ENCODE measurements at places on chromosomes 11 and 22. TPM values are rescaled to one million over a fixed set of nuclear protein-coding genes. Genes with fewer than 3 reads are reported as not detected.
A peak's percentile ranks its signal among the peaks of the same experiment; 100 is the strongest.

DNA sequence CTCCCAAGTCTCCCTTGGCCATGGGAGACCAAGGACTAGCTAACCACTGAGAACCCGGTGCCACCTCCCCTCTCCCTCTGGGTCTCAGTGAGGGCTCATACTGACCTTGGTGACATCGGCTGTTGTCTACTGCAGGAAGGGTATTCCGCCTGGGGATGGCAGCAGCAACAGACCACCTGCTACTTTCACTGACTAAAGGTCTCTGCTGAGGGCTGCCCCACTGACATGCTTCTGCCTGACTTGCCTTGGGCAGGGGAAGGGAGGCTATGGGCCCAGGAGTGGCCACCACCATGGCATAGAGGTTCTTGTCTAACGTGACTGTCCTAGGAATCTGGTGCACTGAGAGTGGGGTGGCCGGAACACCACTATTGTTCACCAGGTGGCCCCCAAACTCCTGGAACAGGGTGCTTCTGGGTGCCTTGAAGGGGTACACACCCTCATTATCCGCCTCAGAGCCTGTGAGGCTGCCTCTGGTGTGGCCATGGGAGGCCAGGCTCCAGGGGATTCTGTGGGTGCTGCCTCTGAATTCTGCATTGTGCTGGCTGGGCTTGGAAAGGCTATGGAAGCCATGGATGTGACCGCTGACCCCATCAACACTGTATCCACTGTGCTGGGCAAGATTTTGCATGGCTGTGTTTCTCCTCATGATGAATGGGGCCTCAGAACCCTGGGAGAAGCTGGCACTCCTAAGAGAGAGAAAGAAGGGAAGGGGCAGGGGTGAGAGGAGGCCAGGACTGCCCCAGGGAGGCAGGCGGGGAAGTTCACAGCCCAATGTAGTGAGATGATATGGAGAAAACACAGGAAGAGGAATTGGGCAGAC, 38.3 kb downstream of the GAB4 start:
- no peak overlapping the region for H3K4me3 ChIP-seq
- H3K27ac ChIP-seq = no peak overlapping the region
- no peaks in the 10 kb centered on the region for H3K36me3 ChIP-seq

DNA sequence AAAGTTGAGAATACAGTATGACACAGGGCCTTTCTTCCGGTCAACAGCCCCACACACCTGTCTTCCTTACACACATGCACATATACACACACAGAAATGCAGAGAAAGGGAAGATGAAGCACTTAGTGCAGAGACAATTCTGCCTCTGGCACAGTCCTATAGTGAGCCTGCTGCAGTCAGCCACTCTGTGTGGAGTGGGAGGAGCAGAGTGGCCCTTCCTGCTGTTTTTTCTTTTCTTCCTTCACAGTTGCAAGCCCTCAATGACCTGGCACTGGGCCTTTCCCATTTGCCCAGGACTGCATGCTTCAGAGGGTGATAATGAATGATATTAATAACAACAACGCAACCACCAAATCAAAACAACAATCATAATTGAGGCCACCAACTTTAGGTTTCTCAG, 527.0 kb upstream of the B3GAT1 start:
- no peak overlapping the region for H3K4me3 ChIP-seq
- H3K4me1 ChIP-seq = no peaks in the 10 kb centered on the region
- no peak overlapping the region for H3K27ac ChIP-seq
- no peaks in the 10 kb centered on the region for H3K36me3 ChIP-seq
- H3K27me3 ChIP-seq = no peaks in the 10 kb centered on the region

GRCh38 chr22:39368461-39368911, 18.7 kb downstream of the SYNGR1 start:
- H3K4me3 ChIP-seq = no peak overlapping the region
- H3K27me3 ChIP-seq = no peaks in the 10 kb centered on the region
- H3K36me3 ChIP-seq = no peaks in the 10 kb centered on the region
- H3K4me1 ChIP-seq = no peaks in the 10 kb centered on the region
- H3K27ac ChIP-seq = no peak overlapping the region
- no peak for DNase-seq

DNA sequence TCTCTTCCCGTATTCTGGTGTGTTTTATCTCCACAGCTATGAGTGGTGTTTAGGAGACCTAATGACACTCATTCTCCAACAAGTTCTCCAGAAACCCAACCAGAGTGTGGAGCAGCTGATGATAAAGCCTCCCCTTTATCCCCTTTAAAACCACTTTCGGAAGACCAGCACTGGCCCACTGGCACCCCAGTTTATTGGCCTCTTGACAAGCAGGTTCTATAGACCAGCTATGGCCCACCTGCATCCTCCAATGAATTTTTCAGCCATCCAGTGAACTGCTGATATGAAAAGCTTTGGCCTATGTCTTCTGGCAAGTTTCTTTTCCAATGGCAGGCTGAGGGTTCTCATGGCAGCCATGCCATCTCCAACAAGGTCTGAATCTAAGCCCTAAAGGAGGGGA, 27.4 kb downstream of the CHST1 start:
- no peaks in the 10 kb centered on the region for H3K36me3 ChIP-seq
- no peaks in the 10 kb centered on the region for H3K27me3 ChIP-seq
- H3K27ac ChIP-seq = no peak overlapping the region
- DNase-seq = no peak
- no peaks in the 10 kb centered on the region for H3K4me1 ChIP-seq
- no peak overlapping the region for H3K4me3 ChIP-seq

The APOBEC3C gene
- total RNA-seq = 3.8 TPM

- no peaks in the 10 kb centered on the region for H3K36me3 ChIP-seq
- H3K4me3 ChIP-seq = no peak overlapping the region
- no peak for DNase-seq
- no peaks in the 10 kb centered on the region for H3K27me3 ChIP-seq
- H3K27ac ChIP-seq = no peak overlapping the region
- no peaks in the 10 kb centered on the region for H3K4me1 ChIP-seq
These were observed 12.5 kb upstream of the CARD18 start for GRCh38 chr11:105152021-105152512.

DNA sequence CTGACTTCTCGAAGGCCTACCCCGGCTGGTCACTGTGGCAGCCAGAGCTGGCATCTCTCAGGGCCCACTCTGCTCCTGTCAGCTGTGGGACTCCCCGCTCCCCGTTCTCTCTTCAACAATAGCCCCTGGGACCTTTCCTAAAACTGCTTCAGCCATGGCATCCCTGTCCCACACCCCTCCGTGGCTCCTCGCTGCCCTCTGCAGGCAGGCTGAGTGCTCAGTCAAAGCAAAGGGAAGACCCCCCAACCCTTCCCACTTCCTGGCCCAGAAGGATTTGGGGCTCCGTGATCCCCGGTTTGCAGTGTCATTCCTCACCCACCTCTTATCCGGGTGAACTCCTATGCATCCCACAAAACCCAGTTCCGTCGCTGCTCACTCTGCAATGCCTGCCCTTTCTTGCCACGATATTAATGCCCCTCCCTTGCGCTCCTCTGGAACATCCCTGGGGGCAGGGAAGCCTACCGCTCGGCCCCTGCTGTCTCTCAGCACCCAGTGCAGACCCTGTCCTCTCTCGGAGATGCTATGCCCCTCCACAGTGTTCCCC, 1.6 kb upstream of the TH start:
- DNase-seq = no peak
- H3K27me3 ChIP-seq = no peaks in the 10 kb centered on the region
- H3K4me3 ChIP-seq = no peak overlapping the region

DNA sequence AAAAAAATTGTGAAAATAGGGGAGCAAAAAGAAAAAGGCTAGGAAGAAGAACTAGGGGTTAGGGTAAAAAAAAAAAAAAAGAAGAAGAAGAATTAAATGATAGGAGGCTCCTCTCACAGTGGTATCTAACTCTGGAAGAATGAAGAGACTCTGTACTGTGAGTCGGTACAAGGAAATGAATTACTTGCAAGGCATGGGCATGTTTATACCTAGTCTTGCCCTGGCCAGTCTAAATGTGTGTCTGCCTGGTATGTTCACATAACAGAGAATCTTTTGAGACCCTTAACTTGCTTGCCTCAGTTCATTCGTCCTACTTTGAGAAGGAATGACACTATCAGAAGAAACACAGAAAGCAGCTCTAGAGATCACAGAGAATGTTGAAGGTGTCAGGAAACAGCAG, 159.6 kb downstream of the SWAP70 start:
- no peak for DNase-seq
- no peak overlapping the region for H3K27ac ChIP-seq
- H3K36me3 ChIP-seq = no peaks in the 10 kb centered on the region
- no peaks in the 10 kb centered on the region for H3K27me3 ChIP-seq
- no peaks in the 10 kb centered on the region for H3K4me1 ChIP-seq

The MFRP gene
- total RNA-seq = not detected

DNA sequence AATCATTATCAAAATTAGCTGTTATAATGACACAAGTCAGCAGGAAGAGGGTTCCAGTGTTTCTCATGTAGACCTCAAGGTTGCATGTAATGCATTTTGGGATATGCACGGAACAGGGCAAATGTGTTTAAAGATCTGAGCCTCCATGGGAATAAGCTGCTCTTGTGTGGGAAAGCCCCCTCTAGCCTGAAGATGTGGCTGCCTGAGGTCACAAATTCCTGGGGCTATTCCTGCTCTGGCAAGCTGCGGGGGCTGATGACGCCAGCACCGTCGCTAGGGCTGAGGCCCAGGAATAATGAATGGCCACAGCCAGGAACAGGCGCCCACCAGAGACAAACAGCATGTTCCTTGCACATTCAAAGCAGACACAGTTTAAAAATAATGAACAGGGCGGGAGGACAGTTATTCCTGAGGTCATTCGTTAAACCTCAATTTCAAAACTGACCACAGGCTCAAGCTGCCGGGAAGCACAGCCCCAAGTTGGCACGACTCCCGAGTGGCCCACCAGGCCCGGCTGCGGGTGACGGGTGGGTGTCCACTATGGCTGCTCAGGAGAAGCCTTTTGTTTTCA, 11.7 kb downstream of the OSBPL5 start:
- H3K36me3 ChIP-seq = no peaks in the 10 kb centered on the region
- H3K4me1 ChIP-seq = no peaks in the 10 kb centered on the region
- no peaks in the 10 kb centered on the region for H3K27me3 ChIP-seq
- DNase-seq = peak; percentile 36
- H3K4me3 ChIP-seq = no peak overlapping the region
- peak overlapping the region; percentile 8 for H3K27ac ChIP-seq

- H3K36me3 ChIP-seq = no peaks in the 10 kb centered on the region
- no peaks in the 10 kb centered on the region for H3K4me1 ChIP-seq
- H3K4me3 ChIP-seq = no peak overlapping the region
- no peaks in the 10 kb centered on the region for H3K27me3 ChIP-seq
- no peak for DNase-seq
These were observed 341.5 kb downstream of the SHANK2 start for GRCh38 chr11:70910835-70911234.

The JAML gene
- 9.1 TPM for total RNA-seq

- H3K36me3 ChIP-seq = no peaks in the 10 kb centered on the region
- H3K4me1 ChIP-seq = no peaks in the 10 kb centered on the region
- no peak overlapping the region for H3K4me3 ChIP-seq
- H3K27ac ChIP-seq = no peak overlapping the region
- no peaks in the 10 kb centered on the region for H3K27me3 ChIP-seq
- no peak for DNase-seq
These were observed 23.9 kb upstream of the LYVE1 start for GRCh38 chr11:10592331-10592730.

The ACRV1 gene
- total RNA-seq = not detected

All from right lobe of liver (tissue), 6 donors.